Ammon's horn (tissue), 1 donor: ENCODE measurements at places on chromosomes 5 and 9.
A peak's percentile ranks its signal among the peaks of the same experiment; 100 is the strongest.

DNA sequence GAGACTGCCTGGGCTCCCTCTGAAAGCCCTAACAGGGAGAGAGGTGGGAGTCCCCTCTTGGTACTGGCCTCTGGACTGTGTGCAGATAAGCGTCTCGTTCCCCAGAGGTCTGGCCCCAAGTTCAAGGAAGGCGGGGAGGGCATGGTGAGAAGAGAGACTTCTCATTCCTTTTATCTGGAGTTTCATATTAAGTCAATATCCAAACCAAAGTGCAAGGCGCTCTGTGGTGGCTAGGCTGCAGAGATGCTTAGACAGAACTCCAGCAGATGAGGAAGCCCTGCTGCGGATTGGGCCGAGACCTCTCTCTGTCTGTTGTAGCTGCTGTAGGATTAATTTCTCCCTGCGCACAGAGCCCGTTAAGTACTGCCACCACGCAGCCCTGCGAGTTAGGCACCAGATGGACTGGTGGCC is 16.0 kb downstream of the MVB12B start:
- no peak for DNase-seq

- DNase-seq: no peak
These were observed 3.2 kb upstream of the MAP3K1 start for GRCh38 chr5:56812110-56812509.

DNA sequence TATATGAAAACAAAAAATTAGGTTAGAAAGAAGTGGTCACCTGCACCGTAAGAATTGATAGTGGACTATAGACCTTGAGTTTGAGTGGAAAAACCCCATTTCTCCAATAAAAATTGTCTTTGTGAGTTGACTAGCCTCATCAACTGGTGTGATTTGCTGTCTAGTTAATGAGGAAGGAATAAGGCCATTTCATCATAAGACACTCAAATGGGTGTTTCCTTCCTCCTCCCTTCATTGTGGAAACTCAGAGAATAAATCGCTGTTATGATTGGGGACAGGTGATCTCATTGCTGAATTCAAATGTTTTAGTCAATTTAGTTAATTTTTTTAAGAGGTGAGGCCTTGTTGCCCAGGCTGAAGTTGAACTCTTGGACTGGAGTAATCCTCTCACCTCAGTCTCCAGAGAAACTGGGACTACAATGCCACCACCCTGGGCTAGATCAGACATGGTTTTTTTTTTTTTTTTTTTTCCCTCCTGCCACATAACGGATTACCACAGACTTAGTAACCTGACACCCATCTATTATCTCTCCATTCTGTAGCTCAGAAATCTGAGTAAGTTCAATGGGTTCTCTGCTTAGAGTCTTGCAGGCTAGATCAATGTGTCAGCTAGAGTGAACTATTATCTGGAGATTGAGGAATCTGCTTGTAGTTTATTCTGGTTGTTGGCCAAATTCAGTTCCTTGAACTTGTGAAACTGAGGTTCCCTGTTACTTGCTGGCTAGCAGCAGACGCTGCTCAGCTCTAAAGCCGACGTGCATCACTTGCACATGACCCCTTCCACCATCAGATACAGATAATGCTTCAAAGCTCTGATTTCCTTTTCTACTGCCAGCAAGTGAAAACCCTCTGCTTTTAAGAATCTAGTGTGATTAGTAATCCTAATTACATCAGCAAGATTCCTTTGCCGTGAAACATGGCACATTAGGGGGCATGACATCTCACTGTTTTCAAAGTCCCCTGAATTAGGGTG is 663.8 kb upstream of the CDH9 start:
- no peak for DNase-seq

- no peak for DNase-seq
These were observed 103.9 kb upstream of the SMIM23 start for GRCh38 chr5:171681677-171682076.

DNA sequence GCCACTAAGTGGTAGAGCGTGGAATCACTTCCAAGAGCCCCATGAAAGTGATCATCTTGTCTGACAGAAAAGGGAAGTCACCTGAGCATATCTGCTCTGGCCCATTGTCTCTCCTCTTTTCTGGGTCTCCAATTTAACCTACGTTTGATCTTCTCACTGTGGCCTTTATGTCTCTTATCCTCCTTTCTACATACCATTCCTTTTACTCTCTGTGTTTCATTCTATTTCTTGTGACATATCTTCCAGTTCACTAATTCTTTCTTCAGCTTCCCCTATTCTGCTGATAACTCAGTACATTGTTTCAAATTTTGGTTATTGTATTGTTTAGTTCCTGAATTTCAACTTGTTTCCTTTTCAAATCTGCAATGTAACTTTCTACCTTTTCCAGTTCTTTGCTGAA is 132.5 kb downstream of the GPBP1 start:
- DNase-seq: no peak

GRCh38 chr5:114358329-114358728 is 3.5 kb upstream of the KCNN2 start:
- DNase-seq: no peak

GRCh38 chr9:86751207-86751606 is 196.1 kb downstream of the GAS1 start:
- DNase-seq: no peak

DNA sequence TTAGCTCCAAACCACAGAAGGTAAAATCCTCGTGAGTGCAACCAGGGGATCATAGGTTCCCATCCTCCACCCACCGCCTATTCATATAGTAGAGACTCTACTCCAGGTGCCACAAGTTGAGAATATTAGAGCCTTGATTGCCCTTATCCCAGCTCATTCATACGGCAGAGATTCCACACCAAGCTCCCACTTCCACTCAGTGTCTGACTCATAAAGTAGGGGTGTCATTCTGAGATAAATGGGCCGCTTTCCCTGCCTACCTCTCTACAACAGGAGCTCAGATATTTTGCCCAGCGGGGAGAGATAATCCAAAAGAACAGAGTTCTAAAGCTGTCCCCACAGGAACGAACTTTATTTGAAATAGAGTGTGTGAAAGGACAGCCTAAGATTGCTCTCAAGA is 9.4 kb downstream of the SLC22A4 start:
- no peak for DNase-seq

- DNase-seq: peak; percentile 49
These were observed at the start of gene KLHL3 for GRCh38 chr5:137735555-137736284. Gene KLHL3 (minus strand): TSS chr5:137736089. CDS start chr5:137735646, 443 bp downstream.

DNA sequence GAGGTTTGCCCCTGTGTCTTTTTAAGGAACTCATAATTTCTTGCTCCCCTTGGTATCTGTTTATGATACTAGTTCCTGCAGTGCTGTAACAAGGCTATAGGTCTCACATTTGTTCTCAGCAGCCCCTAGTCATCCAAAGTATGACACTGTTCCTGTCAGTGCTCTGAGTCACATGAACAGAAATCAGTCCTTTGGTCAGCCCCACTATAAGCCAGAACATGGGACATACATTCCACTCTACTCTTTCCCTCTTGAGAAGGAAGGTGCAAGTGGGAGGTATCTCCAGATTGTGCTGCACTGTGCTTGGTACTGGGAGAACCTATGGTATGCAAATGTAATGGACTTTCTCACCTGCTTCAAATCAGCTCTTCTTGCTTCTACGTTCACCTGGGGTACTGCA is 87.0 kb downstream of the IARS1 start:
- no peak for DNase-seq

- DNase-seq: peak; percentile 59
These were observed 23.4 kb downstream of the LCP2 start for GRCh38 chr5:170273968-170274710.
